ENCODE measurements at places on chromosomes 5 and 9. TPM values are rescaled to one million over a fixed set of nuclear protein-coding genes. Genes with fewer than 3 reads are reported as not detected.

The FOCAD gene
- polyA plus RNA-seq = 36.1 TPM

The GABRA1 gene
- 0.60 TPM for polyA plus RNA-seq

The ELOVL7 gene
- 5.0 TPM for polyA plus RNA-seq

The SPATA31C1 gene
- not detected for polyA plus RNA-seq

The SEC16A gene
- polyA plus RNA-seq = 42.9 TPM

The FYB1 gene
- 3.4 TPM for polyA plus RNA-seq

The TMEM171 gene
- 0.12 TPM for polyA plus RNA-seq

The GAS1 gene
- 22.2 TPM for polyA plus RNA-seq

DNA sequence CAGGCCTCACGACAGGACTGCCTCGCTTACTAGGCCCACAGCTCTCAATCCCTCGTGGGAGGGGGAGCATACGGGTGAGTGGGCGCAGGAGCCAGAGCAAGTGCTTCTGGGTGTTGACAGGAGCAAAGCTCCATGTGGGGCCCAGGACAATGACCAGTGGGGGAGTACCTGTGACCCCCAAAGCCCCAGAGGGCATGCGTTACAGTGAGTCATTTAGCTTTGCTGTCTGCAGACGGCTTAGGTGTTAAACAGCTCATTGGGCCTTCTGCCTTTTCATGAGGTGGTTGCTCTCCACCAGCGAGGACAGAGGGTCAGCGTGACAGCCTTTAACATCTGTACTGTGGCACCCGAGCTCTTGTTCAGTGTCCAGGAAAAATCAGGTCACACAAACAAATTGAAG is 78.2 kb downstream of the GRAMD2B start:
- DNase-seq = no peak

DNA sequence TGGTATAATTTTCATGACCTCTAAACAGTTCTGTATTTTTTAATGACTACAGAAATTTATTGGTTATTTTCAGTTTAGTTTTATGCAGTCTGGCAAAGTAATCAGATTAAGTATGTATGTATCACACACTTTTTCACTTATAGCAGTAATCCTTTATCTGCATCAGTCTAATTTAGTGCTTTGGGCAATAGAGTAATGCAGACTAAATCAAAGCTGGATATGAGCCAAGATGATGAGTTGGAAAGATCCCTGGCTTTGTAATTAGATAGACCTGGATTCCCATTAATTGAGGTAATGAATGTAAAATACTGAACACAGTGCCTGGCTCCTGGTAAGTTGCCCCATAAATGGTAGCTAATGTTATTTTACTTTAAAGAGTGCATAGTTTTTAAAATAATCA is 215.4 kb upstream of the TLX3 start:
- no peak for DNase-seq

DNA sequence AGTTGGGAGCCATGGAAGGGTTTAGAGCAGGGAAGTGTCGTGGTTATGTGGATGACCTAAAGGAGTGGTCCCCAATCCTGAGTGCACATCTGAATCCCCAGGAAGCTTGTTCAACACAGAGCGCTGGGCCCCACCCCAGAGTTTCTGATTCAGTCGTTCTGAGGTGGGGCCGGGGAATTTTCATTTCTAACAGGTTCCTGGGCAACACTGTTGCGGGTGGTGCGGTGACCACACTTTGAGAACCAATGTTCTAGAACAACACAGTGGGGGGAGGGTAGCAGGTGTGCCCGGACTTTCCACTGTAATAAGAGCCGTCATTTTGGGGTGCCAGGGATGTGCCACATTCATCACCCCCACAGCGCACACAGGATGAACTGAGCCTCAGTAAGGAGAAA is 39.3 kb downstream of the DUSP1 start:
- DNase-seq = no peak

- DNase-seq = no peak
Measured at GRCh38 chr9:133679056-133679455, 42.9 kb downstream of the DBH start.

DNA sequence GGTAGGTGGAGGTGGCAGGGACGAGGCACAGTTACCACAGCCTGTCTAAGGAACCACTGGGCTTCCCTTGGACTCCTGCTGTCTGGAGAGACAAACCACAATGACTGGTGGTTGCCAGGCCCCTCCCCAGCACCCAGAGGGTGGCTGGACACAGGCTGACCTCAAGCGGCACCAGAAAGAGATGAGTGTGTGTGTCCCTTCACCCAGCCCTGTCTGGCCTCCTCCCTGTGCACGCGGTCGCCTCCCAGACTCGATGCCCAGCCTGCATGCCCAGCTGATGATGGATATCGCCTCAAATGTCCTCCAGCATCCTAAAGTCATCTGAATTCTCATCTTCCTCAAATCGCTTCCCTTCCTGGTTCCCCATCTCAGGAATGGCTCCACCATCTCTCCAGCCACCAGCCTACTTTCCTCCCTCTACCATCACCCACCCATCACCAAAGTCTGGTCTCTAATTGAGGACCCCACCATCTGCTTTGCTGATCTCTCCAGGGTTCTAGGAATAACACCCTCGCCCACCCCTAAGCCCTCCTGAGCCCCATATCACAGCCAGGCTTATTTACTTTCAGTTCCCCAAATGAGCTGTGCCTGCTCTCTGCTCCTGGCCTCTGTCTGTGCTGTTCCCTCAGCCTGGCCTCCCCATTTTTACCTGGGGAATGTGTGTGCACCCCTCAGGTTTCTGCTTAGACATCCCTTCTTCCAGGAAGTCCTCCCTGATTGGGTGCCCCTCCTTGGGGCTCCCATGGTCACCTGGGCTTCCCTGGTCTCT is 52.5 kb upstream of the GGTA1 start:
- DNase-seq = no peak

GRCh38 chr5:73796164-73797131 is 170.5 kb downstream of the ARHGEF28 start:
- no peak for DNase-seq

GRCh38 chr5:75049456-75050351 is 2.7 kb downstream of the GCNT4 start:
- no peak for DNase-seq

DNA sequence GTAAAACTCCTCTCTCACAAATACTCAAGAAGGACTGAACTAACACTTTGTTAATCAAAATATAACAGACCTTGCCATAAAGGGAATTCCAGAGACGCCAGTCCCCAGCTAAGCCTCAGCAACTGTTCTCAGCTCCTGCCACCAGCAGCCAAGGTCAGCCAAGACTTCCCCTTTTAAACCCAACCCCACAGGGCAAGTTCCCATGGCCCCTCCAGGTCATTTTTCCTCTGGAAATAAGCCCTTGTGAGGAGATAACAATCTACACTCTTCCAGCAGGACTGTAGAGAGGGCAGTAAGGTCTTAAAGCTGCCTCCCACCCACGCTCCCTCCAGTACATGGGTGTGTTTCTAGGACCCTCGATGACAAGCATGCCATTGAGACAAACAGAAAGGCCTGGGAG is 78.3 kb downstream of the DPYSL3 start:
- DNase-seq = no peak

GRCh38 chr5:149697001-149697400 is 33.1 kb upstream of the PPARGC1B start:
- no peak for DNase-seq

DNA sequence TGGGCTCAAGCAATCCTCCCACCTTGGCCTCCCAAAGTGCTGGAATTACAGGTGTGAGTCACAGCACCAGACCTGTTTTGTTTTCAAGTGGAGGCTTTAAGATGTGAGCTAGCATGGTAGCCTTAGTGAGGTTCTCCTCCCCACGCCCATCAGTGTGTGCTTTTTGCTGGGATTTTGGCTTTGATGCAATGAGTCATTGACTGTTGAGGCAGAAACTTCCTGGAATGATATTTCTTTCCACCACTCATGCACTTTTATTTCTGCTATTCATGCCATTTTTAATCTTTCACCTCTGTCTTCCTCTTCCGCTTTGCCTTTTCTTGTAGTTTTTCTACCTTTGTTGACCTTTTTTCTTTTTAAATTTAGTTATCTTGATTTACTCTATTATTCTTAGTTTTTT is 4.2 kb upstream of the NFIL3 start:
- no peak for DNase-seq

DNA sequence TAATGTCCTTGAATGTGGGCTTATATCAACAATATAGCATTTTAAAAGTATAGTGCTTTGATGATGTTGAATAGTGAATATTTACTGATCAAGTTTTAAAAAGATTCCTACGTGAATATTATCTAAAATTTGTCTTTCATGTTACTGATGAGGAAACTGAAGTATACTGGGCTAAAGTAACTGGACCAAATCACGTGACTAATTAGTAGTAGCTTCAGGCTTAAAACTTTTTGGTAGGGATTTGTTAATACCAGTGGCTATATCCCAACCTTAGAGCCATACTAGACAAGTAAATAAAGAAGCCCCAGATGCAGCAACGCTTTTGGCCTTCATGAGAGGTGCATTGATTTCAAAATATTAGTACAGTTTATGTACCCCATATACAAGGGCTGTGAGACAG is 152.1 kb upstream of the EDIL3 start:
- no peak for DNase-seq

DNA sequence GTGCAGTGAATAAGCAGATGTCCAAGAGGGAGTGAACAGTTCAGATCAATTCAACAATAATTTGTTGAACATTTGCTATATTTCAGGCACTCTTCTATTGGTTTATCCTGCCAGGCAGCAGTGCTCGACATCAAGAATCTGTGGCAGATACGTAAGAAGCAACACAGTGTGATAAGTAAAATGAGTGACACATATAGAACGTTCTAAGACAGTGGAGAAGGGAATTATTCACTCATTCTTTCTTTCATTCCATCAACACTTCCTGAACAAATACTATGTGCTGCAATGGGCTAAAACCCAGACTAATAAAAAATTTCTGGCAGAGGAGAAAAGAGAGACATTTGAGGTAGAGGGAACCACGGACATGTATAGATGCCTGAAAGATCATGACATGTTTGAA is 89.9 kb upstream of the GLIS3 start:
- DNase-seq = no peak

- no peak for DNase-seq
Measured at GRCh38 chr9:5326187-5326586, 13.5 kb downstream of the RLN1 start.

DNA sequence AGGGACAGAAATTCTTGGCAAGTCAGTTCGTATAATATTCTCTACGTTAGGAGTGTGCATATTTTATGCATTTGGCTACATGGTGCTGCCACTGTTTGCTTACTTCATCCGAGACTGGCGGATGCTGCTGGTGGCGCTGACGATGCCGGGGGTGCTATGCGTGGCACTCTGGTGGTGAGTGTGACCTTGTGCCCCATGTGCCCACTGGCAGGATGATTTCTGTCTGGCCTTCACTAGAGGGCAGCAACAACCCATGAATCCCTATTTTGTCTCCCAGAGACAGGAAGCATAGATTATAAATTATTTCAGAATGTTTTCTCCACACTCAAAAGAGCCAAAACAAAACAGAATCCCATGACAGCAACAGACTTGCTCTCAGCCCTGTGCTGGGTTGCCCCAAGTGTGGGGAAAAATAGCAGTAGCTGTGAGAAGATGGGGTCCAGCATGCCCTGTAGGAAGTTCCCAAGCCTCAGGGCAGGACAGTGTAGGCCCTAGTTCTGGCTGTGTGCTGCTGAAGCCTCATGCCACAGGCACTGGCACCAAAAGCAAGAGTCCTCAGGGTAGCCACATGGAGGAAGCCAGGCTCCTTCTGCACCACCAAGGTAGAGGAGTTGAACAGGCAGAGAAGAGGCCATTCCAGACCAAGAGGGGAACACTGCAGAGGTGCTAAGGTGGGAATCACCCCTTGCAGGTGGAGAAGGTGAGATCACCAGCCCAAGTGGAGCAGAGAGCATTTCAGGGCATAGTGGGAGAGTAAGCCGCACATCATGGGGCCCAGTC is 16.0 kb downstream of the SLC22A5 start:
- peak; percentile 32 for DNase-seq

DNA sequence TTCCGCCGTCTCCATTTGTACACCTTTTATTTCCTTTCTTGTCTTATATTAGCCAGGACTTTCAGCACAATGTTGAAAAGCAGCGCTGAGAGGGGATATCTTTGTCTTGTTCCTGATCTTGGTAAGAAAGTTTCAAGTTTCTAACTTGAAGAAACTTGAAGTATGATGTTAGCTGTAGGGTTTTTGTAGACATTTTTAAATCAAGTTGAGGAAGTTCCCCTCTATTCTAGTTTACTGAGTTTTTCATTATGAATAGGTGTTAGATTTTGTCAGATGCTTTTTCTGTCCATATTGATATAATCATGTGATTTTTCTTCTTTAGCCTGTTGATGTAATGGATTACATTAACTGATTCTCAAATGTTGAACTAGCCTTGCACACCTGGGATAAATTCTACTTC is 425.7 kb downstream of the PIK3R1 start:
- no peak for DNase-seq

DNA sequence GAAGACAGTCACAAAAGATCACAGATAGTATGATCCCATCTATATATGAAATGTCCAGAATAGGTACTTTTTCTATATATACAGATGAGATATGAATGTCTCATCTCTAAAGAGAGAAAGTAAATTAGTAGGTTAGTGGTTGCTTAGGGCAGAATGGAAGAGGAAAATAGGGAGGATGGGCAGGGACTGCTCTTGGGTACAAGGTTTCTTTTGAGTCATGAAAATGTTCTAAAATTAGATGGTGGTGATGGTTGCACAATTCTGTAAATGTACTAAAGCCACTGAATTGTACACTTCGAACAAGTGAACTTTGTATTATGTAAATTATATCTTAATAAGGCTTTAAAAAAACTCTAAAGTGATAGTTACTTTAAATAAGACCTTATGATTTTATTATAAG is 59.6 kb upstream of the GRAMD2B start:
- DNase-seq = no peak

DNA sequence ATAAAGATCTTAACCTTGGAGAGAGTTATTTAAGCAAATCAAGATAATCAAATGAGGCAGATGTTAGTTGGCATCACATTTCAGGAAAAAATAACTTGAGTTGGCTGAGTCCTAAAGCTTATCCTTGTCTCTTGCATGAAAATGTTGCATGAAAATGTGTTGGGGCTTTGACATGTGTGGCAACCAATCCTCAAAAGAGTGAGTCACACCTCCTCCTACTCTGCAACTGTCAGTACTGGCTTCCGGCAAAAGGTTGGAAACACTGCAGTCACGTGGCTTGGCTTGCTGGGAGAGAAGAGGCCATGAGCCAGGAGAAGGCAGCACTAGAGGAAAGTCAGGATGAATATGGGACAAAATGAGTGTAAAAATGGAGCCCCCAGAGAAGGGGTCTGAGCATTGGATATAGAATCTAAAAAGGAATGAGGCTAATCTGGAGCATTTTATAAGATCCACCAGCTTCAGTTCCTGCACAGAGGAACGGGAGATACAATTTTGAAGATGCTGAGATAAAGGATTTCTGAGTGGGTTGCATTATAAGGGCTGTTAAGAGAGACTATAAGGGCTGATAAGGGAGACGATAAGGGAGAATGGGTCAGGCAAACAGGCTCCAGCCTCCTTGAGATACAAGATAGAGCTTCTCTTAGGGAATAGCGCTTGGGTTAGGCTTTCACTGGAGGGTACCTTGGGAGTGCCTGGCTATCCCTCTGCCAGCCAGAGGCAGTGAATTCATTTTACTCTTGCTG is 43.1 kb downstream of the SPATA31D1 start:
- DNase-seq = no peak

DNA sequence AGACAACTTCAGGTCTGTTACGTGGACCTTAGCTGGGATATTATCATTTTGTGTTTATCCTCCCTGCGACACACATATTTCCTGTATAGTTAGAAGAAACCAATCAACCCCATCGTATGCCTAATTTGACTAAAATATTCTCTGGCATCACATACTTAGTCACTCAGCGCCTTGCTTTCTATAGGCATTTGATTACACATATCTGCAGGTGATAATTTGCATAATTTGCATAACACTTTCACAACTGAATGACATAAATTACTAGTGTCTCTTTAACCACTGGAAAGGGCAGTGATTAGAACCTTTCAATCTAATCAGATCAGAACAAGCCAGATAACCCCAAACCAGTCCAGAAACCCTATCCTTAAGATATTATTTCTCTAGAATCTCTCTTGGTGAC is 390.2 kb downstream of the TLR4 start:
- no peak for DNase-seq
